ENCODE measurements at places on chromosomes 4 and X. TPM values are rescaled to one million over a fixed set of nuclear protein-coding genes. Genes with fewer than 3 reads are reported as not detected.

Gene FAM47E
- total RNA-seq: 4.0 TPM

Gene USP26
- total RNA-seq: not detected

Gene SPACA5B
- not detected for total RNA-seq

Gene RBM47
- total RNA-seq: 18.6 TPM

Gene PFKFB1
- 0.16 TPM for total RNA-seq

Gene CENPVL1
- total RNA-seq: not detected

Gene SPANXB1
- total RNA-seq: not detected

Gene GNRHR
- not detected for total RNA-seq

Gene ATP2B3
- 0.69 TPM for total RNA-seq

Gene RBBP7
- total RNA-seq: 128 TPM

Gene HOPX
- 45.9 TPM for total RNA-seq

Gene SYAP1
- 29.9 TPM for total RNA-seq

Gene ADAMTS3
- 6.3 TPM for total RNA-seq

Gene BRS3
- total RNA-seq: not detected
